ENCODE measurements at places on chromosomes 11 and 22.

GRCh38 chr22:47095395-47096122 is 333.1 kb downstream of the TBC1D22A start:
- no peaks in the 10 kb centered on the region for H3K27me3 ChIP-seq
- DNase-seq = no peak
- H3K36me3 ChIP-seq = no peaks in the 10 kb centered on the region
- no peak overlapping the region for H3K4me3 ChIP-seq
- H3K4me1 ChIP-seq = peaks cover 10% of the 10 kb centered on the region

DNA sequence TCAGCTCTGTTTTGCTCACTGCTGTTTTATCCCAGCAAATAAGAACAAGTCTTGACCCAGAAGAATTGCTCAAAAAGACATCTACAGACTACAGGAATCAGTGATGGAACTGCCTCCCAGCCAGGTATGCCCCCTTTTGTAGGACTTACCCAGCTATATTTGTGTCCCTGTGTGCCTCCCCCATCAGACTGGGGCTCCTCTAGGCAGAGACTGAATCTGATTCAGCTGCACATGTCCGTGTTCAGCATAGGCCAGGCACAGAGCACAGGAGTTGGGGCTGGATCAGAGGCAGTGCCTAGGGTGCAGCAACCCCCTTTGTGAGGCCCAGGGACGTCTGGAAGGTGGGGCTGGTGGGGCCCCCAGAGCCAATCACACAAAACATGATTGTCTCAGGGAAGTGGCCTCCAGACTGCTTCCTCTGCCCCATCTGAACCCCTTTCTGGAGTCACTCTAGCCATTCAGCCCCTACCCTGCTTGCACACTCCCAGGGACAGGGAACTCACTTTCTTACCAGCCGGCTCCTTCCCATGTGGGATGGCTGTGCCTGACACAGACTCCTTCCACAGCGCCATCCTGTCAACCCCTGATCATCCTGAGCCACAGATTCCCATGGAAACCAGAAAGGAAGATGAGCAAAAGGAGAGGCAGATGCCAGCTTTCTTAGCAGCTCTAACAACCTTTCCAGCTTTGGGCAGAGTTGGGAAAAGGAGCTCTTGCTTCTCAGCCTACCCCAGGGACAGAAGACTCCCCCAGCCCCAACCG is 24.8 kb downstream of the PDE2A start:
- H3K4me1 ChIP-seq = no peaks in the 10 kb centered on the region
- H3K27ac ChIP-seq = no peak overlapping the region
- no peak for DNase-seq
- no peaks in the 10 kb centered on the region for H3K27me3 ChIP-seq
- no peaks in the 10 kb centered on the region for H3K36me3 ChIP-seq
- H3K4me3 ChIP-seq = no peak overlapping the region

- H3K27me3 ChIP-seq = no peaks in the 10 kb centered on the region
- no peak overlapping the region for H3K4me3 ChIP-seq
- peak overlapping the region; percentile 63 for H3K27ac ChIP-seq
Measured at GRCh38 chr11:110069158-110069737, 23.9 kb upstream of the ZC3H12C start.

DNA sequence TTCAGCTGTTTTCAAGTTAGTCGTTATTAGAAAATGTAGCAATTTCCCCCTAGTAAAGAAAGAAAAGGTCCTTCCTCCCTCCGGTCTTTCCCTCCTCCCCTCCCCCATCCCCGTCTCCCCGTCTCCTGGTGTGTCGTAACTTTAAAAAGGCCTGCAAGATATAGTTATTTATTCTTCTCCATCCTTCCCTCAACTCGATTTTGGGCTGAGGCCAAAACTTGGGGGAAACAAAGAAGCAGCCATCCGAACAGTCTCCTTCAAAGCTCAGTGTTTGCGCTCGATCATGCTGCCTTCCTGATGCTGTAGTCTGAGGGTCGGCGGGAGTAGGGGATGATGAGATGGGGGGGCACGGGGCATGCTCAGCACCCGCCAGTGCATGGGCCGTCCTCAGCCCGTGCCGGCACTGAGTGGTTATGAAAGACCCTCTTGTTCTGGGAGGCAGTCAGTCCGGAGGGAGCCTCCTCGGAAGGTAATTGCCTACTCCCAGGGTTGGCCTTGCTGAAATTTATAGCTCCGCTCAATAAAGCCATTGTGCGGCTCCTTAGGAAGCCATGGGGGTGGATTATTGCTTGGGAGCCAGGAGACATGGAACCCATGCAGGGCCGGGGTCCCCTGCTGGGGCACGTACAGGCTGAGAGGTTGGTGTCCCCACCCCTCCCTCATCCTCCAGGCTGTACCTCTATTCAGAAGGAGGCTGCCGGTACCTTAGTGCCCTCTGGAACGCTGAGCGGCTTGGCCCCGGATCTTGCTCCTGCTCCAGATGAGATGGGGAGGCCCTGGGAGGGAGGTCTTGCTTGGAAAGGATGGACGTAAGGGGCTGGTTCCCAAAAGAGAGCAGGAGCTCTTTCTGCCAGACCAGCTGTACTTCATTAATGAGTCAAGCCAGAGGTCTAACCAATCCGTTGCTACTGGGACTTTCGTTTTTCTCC is 212.7 kb upstream of the CADM1 start:
- no peak for DNase-seq
- no peak overlapping the region for H3K27ac ChIP-seq
- H3K27me3 ChIP-seq = no peaks in the 10 kb centered on the region
- no peak overlapping the region for H3K4me3 ChIP-seq
- no peaks in the 10 kb centered on the region for H3K36me3 ChIP-seq

DNA sequence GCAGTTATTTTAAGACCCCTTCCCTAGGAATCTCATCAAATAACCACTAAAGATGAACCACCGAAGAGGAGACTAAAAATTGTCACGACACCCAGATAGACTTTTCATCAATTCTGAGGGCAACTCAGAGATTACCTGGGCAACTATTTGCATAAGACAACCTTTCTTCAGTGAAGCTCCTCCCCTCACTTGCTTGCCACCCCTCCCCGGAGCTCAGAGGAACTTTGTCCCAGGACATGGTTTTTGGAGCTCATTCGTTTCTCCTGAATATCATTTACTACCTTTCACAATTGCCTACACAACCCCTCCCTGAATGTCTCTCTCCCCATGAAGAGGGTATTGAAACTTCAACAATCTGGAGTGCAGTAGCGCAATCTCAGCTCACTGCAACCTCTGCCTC is 3.9 kb downstream of the AGBL2 start:
- H3K4me3 ChIP-seq = no peak overlapping the region
- H3K4me1 ChIP-seq = peaks cover 4% of the 10 kb centered on the region
- no peak overlapping the region for H3K27ac ChIP-seq
